ENCODE measurements at places on chromosomes 3 and 15.

DNA sequence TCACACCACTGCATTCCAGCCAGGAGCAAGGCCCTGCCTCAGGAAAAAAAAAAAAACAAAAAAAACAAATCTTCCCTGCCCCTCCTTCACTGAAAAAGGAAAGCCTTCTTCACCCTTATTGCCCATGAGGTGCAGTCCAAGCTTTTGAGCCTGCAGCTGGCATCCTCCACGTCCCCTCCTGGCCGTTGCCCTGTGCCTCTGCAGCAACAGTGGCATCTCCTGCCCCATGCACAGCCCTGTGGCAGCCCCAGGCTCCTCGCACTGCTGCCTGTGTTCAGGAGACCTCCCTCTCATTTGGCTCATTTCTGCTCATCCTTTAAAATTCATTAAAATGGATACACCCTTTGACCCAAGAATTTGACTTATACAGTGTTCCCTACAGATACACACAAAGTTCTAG, 72.7 kb upstream of the PLXNA1 start:
- no peak for DNase-seq

DNA sequence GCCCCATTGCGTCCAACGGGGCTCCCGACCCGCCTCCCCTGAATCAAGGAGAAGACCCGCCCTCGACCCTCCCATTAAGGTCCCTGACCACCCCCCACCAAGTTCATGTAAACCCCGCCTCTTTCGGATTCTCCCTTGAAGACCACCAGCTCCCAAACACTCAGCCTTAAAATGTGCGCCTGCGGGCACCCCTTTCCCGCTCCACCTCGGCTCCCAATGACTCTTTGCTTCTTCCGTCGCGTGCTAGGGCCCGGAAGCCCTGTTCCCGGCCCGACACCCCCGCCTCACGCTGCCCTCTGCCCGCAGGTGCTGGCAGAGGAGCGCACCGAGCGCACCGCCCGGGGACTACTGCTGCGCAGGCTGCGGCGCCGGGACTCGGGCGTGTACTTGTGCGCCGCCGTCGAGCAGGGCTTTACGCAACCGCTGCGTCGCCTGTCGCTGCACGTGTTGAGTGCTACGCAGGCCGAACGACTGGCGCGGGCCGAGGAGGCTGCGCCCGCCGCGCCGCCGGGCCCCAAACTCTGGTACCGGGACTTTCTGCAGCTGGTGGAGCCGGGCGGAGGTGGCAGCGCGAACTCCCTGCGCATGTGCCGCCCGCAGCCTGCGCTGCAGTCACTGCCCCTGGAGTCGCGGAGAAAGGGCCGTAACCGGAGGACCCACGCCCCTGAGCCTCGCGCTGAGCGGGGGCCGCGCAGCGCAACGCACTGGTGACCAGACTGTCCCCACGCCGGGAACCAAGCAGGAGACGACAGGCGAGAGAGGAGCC, 2.7 kb upstream of the LSMEM2 start:
- no peak for DNase-seq

- DNase-seq = no peak
These were observed 109.3 kb downstream of the SV2B start for GRCh38 chr15:91209318-91209717.

- no peak for DNase-seq
These were observed 401.2 kb upstream of the NR2F2 start for GRCh38 chr15:95929232-95929846.

DNA sequence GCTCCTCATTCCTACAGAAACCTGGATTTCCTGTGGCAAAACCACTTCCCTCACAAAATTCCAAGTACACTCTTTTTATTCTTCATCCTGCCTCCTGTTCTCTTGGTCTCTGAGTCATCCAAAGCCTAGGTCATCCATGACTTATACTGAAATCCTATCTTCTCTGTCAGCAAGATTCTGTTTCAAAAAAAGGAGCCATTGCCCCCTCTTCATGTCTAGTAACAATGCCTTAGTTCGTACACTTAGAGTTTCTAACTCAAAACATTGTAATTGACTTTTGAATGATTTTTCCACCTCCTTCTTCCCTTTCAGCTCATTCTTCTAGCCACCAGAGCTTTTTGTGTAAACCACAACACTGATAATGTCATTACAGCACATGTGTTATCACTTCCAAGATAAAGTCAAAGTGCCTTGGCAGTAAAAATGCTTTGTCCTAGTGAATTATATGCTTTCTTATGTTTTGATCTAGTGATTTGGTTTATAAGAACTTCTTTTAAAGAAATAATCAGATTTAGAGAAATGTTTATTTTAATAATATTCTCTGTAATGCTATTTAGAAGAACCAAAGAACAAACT, 256.5 kb upstream of the NECTIN3 start:
- no peak for DNase-seq

DNA sequence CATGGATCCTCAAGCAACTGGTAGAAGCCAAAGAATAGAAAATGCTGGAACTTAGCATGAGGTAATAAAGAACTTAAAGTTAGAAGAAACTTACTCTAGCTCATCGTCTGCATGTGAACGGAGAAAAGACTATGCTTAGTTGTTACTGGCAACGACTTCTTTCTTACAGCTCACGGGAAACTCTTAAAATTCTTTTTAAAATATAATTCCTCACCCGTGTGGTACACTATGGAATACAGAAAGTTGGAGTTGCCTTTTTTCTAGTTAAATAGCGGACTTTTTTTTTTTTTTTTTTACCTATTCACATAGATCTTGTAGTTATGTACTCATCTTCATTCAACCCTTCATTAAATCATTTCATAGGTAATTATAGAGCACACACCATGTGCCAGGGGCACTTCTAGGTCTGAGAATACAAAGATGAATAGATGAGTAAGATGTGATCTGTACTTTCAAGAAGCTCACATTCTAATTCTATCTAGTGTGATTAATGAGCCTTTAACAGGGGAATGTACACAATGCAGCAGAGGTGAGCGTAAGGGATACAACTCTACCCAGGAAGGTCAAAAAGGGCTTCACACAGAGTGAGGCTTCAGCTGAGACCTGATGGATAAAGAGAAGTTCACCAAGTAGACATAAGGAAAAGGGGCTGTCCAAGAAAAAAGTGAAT, 18.4 kb upstream of the KCNMB2 start:
- DNase-seq = no peak

- DNase-seq = no peak
These were observed 513.6 kb upstream of the KCNMB2 start for GRCh38 chr3:178022599-178022998.

DNA sequence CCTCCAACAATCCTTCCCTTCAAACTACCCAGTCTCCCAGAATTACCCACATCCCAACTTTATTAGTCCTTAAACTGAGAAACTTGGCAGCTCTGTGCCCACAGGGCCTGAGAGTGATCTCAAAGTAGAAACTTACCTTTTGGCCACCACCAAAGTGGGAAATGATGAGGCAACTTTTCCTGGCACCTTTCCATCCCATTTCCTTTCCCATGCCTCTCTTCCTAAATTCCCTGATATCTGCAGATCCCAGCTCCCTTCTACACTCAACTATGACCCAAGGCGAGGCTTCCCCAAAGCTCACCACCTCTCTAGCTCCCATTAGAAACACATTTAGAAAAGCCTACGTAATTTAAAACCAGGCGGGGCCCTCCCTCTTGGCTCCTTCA, 271.9 kb downstream of the FOXP1 start:
- DNase-seq = no peak

GRCh38 chr15:66850078-66850991, 148.3 kb downstream of the SMAD6 start:
- DNase-seq = no peak

- DNase-seq = peak; percentile 17
These were observed 166.4 kb upstream of the TLE3 start for GRCh38 chr15:70264014-70264582.

GRCh38 chr15:69876064-69876940, 221.4 kb downstream of the TLE3 start:
- DNase-seq = no peak

GRCh38 chr3:13348661-13349396, 71.3 kb downstream of the NUP210 start:
- no peak for DNase-seq

DNA sequence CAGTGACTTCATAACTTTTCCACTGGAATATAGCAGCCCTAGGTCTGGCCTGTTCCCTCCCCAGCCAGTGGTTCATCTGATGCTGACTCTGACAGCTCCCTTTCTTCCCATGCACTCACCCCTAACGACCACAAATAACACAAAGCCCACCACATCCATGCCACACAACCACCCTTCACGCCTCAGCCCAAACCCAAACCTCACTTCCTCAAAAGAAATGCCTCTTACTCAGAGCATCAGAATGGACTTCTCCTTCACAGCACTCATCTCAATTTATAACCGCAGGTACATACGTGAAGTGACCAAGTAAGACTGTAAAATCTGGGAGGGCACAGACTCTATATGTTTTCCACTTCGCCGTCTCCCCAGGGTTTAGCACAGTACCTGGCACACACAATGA, 1.1 kb downstream of the RBSN start:
- DNase-seq = no peak

- DNase-seq = no peak
These were observed 31.8 kb downstream of the EPHB3 start for GRCh38 chr3:184593220-184593927.

DNA sequence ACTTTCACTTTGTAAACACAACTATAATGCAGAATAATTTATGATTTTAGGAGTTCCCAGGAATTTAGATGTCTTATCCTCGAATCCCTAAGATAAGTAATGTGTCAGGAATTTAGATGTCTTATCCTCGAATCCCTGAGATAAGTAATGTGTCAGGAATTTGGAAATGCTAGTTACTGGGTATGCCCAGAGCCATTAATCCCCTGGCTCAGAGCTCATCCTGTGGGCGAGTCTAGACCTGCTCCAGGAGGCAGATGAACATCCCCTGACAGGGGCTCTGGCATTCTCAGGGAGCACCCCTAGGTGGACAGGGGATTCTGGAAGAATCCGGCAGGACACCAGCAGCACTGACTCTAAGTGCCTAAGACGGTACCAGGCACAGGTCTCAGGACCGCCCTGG, 163.3 kb downstream of the ARRDC4 start:
- no peak for DNase-seq

All from anterior cingulate cortex (tissue), 58 donors.